CD4-positive, alpha-beta memory T cell (primary cell): ENCODE measurements at places on chromosomes 5 and 9.

GRCh38 chr5:73419117-73419464 is 29.5 kb downstream of the FOXD1 start:
- DNase-seq: no peak

GRCh38 chr9:131656356-131657036 is 83.4 kb downstream of the RAPGEF1 start:
- peak; percentile 73 for DNase-seq

GRCh38 chr5:42131081-42131480 is 206.0 kb downstream of the FBXO4 start:
- DNase-seq: no peak

- peak; percentile 28 for DNase-seq
Measured at GRCh38 chr5:102223542-102224477, 72.3 kb downstream of the SLCO4C1 start.

GRCh38 chr9:70105147-70105546 is 61.5 kb downstream of the MAMDC2 start:
- no peak for DNase-seq

DNA sequence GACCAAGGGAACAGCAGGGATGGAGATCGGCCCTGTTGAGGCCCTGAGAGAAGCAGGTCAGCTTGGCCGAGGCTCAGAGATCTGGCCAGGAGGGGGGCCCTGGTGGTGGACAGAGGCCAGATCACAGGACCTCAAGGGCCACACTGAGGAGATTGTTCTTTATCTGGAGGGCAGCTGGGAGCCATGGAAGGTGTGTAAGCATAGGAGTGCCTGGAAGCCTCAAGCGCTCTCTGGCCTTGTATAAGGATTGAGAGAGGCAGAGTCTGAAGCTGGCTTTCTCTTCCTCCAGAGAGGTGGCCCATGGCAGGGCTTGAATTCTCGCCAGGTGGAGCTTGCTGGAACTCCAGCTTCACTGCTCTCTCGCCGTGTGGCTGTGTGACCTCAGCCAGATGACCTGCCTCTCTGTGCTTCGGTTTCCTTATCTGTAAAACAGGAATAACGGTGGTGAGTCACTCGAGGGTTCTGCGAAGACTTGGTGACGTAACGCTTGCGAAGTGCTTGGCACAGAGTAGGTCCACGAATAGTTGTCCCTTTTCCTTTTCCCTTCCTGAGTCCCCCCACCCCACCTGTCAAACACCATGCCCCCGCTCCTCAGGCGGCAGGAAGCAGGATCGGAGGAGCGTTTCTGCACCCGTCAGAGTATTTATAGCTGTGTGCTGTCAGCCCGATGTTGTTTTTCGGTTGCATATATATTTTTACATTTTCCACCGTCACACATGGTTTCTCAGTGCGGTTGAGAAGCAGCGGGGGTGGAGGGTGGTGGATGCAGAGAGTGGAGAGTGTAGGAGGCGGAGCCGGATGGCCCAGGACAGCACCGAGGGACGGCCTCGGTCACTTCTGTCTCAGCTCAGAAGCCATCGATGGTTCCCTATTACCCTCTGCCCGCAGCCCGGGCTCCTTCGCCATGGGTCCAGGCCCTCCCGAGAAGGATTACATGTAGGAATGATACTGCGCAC is 17.0 kb upstream of the CRB2 start:
- peak; percentile 64 for DNase-seq

DNA sequence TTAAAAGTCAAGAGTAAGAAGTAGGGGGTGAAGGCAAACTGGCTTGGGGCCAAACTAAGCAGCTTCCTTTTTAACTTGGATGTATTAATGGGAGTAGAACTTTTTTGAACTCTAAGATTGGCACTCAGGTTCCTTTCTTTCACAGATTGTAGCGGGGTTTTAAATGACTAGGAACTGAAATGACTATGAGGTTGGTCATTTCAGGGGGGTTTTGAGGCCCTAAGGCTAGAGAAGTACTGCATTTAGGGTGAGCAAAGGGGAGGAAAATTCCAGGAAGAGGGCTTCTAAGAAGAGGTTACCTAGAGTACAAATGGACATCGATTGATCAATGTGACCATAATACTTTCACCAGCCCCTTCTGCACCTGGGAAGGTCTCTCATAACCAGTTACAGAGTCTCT is 381.8 kb downstream of the MLLT3 start:
- DNase-seq: no peak

- DNase-seq: no peak
Measured at GRCh38 chr5:87139795-87140194, 127.9 kb upstream of the RASA1 start.
